ENCODE measurements at places on chromosomes 4 and X.

DNA sequence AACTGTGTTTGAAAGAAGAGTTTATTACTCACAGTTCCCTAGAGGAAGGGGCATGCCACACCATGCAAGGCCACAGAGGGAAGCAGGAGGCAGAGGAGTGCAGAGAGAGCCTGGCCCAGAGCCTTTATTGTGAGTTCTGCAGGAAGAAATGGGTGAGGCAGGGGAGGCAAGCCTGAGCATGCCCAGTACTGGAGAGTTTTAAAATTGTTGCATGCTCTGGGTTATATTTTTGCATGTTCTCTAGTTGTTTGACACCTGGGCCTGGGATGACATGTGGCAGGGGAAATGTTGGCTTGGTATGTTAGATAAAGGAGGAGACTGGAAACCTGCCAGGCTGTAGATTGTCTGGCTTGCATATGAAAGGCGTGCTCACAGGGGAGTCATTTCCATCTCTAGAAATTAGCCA lies 19.7 kb upstream of the CRMP1 start:
- no peak for DNase-seq

DNA sequence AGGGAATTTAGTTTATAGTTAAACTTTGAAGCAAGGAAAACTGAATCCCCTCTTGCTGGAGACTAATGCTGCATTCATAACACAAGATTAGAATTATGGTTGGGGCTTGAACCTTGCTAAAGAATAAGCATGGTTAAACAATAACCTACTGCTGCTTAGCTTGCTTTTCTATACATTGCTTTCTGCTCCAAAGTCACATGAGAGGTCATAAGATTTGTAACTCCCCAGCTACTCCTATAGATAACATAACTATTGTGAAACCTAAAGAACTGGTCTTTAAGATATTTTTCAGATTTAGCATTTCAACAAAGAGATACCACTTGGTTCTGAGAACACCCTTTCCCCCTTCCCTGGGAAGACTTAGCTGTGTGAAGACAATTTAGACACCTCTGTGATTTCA lies 17.1 kb upstream of the HADH start:
- no peak for DNase-seq

DNA sequence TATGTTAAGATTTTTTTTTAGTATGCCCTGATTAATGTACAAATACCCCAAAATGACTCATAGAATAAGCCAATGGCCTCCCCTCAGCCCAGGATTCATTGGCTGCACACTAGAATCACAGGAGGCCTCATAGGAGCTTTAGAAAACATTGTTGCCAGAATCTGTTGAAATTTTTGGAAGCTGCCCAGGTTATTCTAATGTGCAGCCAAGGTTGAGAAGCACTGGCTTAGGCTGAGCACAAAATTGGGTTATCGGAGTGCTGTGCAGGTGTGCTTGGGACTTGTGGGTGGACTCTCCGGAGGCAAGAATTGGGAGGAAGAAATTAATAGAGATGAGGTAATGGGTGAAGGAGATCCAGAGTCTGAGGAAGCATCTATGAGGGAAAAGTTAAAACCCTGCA lies 41.3 kb upstream of the VCX start:
- DNase-seq: no peak

GRCh38 chr4:169823685-169824084 lies 65.9 kb upstream of the HPF1 start:
- peak; percentile 80 for DNase-seq

DNA sequence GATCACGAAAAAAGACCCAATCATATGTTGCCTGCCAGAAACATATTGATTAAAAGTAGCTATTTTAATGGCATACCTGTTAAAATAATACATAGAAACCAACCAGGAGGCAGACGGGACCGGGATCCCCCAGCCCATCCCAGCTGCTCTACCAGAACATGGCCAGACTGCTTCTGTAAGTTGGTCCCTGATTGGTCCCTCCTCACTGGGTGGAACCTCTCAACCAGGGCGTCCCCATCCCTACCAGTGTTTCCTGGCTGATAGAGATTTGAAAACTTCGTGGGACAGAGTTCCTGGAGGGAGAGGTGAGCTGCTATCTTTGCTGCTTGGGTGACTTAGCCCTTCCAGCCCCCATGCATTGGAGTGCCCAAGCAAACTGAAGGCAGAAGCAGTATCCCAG lies 256.2 kb downstream of the TRAM1L1 start:
- DNase-seq: peak; percentile 10

DNA sequence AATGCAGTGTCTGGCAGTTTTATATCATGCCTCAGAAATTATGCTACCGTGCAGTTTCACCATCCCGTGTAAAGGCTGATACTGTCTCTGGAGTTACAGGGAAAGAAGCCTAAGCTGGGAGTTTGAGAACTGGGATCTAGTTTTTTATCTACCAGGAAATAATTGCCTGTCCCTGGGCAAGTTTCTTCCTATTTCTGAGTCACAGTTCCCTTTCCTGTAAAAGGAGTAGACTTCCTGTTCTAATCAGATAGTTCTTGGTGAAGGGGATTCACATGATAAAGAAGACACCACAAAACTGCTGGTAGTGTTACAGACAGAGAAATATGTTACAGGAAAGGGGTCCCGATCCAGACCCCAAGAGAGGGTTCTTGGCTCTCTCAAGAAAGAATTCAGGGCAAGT lies 17.1 kb downstream of the HERC3 start:
- no peak for DNase-seq

DNA sequence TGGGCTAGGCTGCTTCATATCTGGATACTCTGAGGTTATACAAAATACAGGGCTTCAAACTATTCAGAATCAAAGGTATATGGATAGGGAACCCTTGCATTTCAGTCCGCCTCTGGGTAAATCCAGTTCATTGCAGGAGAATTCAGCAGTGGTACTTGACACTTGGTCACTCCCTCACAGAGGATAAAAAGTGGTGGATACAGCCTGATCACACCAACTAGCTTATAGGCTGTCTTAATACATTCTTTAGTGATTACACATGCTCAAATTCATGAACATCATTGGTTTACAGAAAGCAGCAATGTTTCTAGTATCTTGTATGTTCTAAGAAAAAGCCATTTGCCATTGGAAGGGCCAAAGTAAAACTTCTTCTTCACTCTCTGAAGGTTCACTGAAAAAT lies 104.8 kb upstream of the PDE5A start:
- DNase-seq: no peak

DNA sequence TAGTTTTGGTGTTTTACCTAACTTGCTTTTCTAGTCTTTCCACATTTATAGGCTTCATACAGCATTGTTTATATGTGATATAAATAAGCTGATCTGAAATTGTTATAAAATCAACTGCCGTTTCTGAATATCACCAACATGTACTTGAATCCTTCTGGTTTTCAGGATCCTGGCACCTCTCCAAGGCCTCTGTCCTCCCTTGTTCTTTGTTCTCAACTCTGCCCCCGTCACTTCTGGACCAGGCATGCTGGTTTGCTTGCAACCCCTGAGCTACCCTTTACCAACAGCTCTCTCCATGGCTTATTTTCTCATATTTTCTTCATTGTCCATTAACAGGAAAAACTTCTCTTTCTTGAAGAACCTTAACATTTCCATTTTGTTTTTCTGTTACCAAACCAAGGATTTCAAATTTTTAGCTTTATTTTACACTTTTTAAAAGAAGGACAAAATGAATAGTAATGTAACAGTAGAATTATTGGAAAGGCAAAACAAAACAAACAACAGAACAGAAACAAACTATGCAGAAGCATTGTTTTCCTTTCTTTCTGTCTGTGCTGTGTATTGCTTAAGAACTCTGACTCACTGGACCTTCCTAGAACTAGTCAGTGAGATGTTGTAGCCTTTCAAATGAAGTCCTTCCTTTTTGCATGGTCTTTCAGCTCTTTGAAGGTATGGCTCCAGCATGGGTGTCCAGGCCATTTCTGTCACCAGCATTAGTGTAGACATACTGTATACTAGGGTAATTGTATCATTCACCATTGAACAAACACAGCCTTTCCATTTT lies 44.8 kb downstream of the BANK1 start:
- DNase-seq: peak; percentile 3

DNA sequence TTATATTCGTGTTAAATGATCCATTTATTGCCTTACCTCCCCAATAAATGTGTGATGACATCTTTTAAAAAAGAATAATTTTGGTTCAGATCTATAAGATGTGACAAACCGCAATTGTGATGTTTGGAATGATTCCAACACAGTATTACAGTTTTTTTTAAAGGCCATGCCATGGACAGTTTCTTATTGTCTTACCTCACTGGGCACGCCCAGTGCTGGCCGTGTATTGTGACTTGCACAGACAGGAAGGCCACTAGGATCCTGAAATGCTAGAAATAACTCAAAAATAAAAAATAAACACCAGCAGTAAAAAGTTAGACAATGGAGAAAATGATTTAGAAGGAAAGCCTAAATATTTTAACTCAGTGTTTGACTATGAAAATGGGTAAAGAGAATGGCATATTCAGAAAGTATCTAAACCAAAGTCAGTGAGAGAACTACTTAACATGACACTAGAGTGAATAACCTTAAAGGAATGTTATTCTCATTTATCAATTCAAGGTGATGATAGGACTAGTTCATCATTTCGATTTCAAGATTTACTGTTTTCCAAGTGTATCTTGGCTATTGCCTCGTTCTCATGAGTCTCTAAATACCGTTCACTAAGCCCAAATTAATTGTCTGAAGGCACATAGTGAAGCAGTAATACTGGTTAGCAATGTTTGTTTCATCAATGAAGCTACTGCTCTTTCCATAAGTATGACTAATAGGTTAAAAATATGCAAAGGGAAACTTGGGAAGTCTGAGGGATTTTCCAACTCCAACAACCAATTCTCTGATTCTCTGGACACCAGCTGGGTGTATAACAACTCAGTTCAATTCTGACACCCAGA lies 46.1 kb upstream of the VEGFC start:
- DNase-seq: no peak

GRCh38 chr4:76950052-76950955 lies 752 bp downstream of the SEPTIN11 start:
- DNase-seq: peak; percentile 71

DNA sequence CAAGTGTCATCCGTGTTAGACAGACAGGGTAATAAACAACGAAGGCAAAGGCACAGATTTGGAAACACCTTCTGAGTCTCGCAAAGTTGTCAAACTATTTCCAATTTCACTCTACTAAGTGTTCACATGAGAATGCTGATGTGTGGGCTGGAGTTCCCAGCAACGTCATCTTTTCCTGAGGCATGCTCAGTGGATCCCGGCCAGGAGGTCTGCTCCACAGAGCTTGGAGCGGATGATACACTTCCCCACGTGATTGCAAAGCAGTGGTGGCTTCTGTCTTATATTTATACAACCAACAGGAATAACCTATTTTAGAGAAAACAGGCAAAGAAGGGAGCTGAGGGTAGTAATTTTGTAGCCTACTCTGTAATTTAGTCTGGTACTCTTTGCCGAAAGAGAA lies 40.1 kb upstream of the PDK3 start:
- no peak for DNase-seq

DNA sequence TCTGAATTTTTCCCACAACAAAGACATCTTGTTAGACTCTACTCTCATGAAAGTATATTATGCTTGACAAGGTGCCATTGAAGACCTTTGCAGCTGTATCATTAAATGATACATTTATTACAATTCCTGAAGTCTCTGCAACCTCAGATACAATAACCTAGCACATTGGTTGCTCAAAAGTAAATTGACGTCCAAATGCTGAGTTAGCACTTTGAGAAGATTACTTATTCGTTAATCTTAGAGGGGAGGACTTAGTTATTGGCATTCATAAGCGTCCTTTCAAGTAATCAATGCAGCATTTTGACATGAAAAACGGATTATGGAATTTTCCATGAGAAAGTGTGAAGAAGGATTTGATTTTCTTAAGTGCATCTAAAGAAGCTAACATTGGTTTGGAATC lies 151.6 kb downstream of the ARSF start:
- DNase-seq: no peak

DNA sequence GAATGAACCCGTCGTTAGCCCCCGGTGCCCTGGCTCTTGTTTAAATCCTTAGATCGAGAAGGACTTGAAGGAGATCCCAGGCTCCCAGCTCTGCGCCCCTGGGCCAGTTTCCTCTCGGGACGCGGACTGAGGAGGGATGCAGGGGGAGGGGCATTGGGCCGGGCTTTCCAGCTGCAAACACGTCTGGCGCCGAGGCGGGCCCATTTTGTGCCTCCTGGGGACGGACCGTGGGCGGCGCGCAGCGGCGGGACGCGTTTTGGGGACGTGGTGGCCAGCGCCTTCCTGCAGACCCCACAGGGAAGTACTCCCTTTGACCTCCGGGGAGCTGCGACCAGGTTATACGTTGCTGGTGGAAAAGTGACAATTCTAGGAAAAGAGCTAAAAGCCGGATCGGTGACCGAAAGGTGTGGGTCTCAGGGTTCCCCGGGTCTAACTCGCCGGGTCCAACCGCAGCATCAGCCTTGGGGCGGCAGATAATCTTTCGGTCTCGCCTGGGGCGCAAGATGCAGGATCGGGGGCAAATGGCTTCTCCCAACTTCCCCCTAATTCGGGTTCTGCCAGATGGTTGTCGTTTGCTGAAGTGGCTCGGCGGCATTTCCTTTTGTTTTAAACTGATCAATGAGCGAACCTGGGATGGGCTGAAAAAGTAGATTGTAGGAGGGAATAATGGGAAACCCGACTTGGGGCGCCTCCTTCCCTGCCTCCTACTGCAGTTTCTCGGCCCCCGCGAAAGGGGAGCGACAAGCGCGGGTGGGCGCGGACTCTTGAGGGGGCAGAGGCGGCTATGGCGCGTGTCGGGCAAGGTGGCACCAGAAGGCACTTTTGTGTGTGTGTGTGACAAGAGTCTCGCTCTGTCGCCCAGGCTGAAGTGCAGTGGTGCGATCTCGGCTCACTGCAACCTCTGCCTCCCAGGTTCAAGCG lies 2.9 kb downstream of the PDGFRA start:
- peak; percentile 84 for DNase-seq

- DNase-seq: no peak
Measured at GRCh38 chr4:56653461-56654237, 27.4 kb downstream of the HOPX start.

DNA sequence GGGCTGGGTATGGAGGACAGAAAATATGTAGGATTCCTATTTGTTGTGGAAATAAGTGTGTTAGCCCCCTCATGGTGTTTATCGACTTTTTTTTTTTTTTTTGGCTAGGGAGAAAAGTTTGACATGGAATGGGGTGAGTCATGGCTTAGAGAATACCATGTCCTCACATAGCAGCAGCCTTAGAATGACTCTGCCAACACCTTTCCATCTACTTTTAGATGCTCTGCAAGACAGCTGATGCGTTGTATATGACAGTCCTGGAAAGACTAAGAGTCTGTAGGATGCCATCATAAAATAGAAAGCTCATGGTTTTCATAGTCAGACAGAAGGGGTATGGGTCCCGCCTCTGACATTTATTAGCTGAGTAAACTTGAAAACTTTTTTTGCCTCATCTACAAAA lies 37.7 kb downstream of the MTTP start:
- no peak for DNase-seq

- no peak for DNase-seq
Measured at GRCh38 chr4:155582971-155583437, 83.6 kb upstream of the GUCY1A1 start.

- DNase-seq: no peak
Measured at GRCh38 chr4:21848021-21848420, 100.6 kb downstream of the KCNIP4 start.

- no peak for DNase-seq
Measured at GRCh38 chrX:4661771-4662170, 948.3 kb upstream of the PRKX start.
